NCI-H774 (cell line): ENCODE measurements at places on chromosomes 4 and X.
A peak's percentile ranks its signal among the peaks of the same experiment; 100 is the strongest.

GRCh38 chrX:107678957-107679740, 50.8 kb downstream of the PRPS1 start:
- DNase-seq, result no peak

- DNase-seq, result no peak
Measured at GRCh38 chr4:4440333-4441061, 53.6 kb downstream of the NSG1 start.

DNA sequence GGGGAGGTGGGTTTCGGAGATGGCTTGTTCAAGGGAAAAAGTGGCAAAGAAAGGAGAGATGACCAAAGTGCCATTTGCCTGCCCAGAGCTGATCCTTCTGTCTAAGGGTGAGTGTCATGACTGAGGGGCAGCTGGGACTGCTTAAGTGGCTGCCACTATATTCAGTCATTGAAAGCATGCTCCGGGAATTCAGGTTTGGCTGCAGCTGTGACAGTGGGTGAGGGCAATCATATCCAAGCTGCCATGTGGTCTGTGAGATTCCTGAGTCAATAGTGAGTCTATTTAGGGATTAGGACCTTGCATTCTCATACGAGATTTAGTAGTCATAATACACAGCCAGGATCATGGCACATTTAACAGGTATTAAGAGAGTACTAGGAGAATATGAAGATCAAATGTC, 138.8 kb upstream of the BANK1 start:
- no peak for DNase-seq

- no peak for DNase-seq
Measured at GRCh38 chr4:5378002-5378401, 326.7 kb downstream of the STK32B start.

- no peak for DNase-seq
Measured at GRCh38 chr4:165288639-165289422, 38.6 kb upstream of the MSMO1 start.

DNA sequence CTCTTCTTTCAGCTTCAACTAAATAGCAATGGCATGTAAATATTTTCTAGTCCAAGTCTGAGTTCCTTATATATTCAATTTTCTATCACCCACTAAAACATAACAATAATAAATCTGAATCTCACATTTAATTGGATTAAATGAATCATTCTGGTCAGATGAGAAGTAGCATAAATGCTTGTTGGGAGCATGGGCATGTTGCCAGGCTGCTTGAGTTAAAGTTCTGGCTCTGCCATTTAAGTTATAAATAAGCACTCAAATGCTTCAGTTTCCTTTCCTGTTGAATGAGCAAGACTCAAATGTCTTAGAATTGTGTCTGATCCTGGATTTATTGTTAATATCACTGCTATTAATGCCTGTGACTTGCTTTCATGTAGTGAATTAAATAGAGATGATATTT, 496.3 kb downstream of the STPG2 start:
- DNase-seq, result no peak

DNA sequence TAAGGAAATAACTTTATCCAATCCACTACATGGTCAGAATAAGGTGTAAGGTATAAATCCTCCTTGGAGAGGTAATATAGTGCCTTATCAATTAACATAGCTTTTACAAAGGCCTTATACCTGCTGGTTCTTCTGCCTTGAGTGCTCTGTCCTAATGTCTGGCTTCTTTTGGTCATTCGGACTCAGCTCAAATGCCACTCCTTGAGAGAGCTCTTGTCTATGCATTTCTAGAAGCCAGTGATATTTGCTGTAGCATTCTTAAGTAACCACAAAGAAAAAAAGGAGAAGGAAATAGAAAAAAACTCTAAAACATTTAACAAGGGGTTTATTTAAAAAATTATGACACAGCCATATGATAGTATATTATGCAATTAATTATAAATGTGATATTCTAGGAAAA, 444.8 kb upstream of the SLIT2 start:
- DNase-seq, result no peak

- no peak for DNase-seq
Measured at GRCh38 chr4:139314047-139314800, 11.9 kb upstream of the NDUFC1 start.

- DNase-seq, result no peak
Measured at GRCh38 chr4:181569553-181569952, 673.6 kb upstream of the TENM3 start.

DNA sequence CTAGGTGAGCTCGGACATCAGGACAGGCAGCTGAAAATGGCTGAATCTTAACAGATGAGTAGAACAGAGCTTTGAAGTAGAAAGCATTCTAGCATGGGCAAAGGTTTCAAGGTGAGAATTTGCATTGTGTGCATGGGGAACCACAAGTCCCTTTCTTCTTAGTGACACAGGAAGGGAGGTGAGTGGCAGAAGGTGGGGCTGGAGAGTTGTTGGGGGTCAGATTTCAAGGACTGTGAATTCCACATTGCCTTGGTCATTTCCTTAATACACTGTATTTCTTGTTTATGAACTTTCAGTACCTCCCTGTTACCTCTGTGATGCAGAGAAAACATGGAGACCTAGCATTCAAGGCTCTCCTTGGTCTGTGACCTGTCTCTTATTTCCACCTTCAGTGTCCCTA, 4.1 kb downstream of the APEX2 start:
- no peak for DNase-seq

- no peak for DNase-seq
Measured at GRCh38 chr4:169315530-169316343, 45.0 kb upstream of the SH3RF1 start.

- DNase-seq, result no peak
Measured at GRCh38 chrX:39705290-39705689, 392.5 kb downstream of the BCOR start.

DNA sequence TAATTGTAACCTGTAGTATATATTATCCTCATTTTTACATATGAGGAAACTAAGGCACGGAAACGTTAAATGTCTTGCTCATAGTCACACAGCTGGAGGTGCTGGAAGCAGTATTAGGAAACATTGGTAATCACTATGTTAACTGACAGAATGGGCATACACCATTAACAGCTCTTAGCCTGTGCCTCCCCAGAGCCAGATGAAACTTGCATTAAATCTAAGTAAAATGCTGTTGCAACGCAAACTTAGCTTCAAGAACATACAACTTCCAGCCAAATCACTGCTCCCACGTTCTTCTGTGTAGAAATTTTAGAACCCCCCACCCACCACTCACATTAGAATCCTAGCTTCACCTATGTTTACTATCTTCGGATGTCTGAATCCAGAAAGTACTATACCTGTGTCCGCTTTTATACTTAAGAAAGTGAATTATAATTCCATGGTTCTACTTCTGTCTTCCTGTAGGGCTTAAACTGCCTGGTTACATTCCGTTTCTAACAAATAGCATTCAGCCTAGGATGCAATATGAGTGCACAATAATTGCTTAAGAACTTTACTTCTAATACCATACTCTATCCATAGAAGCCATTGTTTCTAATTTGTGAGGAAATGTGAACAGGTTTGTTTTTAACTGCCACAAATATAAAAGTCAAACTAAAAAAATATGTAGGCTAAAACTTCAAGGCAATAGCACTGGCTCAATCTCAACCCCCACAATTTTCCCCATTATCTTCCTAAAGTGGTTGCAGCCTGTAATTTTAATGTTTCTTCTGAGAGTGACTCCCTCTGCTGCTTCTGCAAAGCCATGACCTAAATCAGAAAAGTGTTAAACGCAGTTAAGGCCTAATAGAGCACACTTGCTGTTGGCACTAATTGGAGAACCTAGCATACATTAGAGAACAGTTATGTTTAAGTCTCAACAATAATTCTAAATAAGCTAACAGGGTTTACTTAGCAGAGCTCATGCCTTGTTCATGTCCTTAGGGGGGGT, 4.4 kb downstream of the UNC5C start:
- no peak for DNase-seq

DNA sequence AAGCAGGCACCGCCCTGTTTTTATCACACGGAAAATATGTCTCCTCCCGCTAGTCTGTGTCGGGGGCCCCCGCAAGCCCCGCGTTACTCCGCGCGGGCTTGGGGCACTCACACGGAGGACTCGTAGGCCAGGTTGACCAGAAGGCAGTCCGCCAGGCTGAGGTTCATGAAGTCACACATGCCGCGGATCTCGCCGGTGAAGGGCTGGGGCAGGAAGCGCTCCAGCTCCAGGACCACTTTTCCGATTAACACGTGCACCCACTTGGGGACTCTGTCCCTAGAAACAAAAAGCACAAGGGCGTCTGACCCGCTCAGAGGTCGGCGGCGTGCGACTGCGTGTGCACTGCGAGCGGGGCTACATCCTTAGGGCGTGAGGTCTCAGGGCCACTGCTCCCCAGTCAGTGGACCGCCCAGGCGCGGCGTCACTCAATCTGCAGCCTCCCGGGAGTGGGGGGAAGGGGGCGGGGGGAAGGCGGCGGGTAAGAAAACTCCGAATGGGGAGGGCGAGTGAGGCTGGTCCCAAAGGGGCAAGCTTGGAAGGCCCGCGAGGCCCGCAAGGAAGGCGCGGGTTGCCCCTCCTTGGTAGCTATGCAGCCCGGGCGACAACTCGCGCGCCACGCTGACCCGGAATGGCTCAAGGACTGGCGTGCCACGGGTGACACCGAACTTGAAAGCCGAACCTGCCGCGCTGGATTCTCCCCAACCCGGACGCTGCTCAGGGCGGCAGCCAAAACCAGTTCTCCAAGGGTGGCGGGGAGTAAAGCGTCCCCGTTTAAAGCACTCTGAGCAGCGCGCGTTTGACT, 722 bp downstream of the NAAA start:
- DNase-seq, result peak; percentile 46

DNA sequence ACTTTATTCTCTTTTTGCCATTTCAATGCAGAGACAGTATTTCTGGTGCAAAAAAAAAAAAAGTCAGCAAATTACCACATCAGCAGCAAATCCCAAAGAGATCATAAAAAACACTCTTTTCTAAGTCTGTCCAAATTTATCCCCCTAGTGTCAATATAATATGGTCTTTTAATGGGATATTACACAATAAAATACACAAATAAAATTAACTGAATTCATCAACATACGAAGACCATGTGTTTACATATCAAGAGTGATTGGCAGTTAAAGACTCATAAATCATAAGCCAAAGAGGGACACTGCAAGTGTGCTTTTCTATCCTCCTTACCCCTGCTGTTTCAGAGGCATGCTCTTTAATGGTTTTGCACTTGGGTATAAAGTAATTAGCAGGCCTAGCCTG, 340.2 kb upstream of the DKK2 start:
- DNase-seq, result no peak

DNA sequence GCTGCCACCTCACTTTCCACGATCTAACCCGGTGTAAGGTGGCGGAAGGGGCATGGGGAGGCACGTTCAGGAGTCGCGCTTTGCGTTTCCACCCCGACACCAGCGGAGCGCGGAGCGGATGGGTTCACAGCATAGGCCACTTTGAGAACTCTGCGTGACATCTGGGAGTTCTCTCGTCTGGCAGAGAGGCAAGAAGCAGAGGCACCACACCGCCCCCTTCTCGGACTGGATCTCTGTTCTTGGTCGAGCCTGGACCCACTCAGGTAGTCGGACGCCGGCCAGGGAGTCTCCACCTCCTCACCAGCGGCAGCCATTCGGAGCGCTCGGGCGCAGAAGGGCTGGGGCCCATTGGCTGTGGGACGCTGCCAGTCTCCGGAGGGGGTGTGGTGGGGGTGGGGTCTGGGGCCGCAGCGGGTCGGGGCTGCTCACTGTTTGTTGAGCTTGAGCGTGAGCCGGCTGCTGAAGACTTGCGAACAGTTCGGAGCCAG, at the start of gene DACH2:
Gene DACH2 (plus strand): TSS at position 428 of the 488 bp plus-strand sequence.
- DNase-seq, result peak; percentile 82

DNA sequence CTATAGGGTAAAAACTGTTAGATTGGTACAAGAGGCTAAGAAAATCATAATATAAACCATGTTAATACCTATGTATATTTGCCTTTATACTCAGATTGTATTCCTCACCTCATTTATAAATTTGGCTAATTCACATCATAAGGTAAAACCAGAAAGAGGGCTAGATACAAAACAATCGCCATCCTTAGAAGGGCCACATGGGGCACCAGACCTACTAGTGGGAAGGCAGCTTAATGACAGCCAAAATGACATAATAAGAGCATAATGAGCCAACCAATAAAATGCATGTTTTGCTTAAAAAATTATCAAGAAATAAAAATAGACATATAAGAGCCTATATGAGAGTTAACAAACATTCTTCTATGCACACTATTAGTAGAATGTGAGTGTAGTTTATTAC, 107.3 kb upstream of the PRDX4 start:
- DNase-seq, result no peak

GRCh38 chr4:185740471-185740873, 71.5 kb downstream of the SORBS2 start:
- DNase-seq, result no peak

- DNase-seq, result no peak
Measured at GRCh38 chr4:87555773-87556619, 26.8 kb upstream of the SPARCL1 start.

DNA sequence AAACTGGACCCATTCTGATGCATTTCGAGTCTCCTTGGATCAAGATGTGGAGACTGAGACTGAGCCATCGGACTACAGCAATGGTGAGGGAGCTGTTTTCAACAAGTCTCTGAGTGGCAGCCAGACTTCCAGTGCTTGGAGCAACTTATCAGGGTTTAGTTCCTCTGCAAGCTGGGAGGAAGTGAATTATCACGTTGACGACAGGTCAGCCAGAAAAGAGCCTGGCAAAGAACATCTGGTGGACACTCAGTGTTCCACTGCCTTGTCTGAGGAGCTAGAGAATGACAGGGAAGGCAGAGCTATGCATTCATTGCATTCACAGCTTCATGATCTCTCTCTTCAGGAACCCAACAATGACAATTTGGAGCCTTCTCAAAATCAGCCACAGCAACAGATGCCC, 84.8 kb downstream of the NEUROG2 start:
- DNase-seq, result no peak

DNA sequence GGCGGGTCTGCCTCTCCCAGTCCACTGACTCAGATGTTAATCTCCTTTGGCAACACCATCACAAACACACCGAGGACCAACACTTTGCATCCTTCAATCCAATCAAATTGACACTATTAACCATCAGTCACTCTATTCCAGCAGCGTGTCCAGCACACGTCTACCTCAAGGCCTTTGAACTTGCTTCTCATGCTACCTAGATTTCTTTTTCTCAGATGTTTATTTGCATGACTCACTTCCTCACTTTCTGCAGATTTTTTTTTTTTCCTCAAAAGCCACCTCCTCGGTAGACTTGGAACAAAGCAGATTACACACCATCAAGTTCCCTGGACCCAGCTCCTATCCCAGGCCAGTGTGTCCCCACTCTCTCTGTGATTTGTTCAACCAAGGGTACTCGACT, 49.5 kb downstream of the SUPT20HL2 start:
- no peak for DNase-seq

DNA sequence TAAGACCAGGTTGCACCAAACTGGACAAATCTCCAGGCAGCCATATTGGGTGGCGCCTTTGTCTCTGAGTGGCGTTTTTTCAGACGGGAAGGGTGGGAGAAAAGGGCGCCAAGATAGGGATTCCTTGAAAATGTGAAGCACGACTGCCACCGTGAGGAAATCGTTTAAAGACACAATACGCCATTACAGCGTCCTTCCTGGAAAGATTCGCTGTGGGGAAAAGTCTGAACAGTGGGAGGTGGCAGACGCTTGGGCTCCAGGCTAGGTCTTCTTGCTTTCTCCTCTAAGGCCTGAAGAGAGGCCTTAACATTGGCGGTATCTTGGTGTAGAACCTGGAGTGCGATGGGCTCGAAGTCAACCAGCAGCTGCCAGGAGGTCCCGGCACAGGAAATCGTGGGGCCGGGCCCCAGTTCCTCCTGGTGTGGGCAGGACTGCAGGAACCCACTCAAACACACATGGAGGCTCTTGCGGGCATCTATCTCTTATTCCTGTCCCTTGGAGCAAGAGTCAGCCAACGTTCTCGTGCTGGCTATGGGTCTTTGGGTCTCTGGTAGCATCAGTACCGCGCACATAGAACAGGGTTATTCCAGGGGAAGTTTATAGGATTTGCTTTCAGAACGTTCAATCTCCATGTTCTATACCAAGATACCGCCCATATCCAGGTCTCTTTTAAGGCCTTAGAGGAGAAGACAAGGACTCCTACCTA, 208.8 kb downstream of the OR13H1 start:
- peak; percentile 86 for DNase-seq
